ENCODE measurements at places on chromosomes 3 and 15.

DNA sequence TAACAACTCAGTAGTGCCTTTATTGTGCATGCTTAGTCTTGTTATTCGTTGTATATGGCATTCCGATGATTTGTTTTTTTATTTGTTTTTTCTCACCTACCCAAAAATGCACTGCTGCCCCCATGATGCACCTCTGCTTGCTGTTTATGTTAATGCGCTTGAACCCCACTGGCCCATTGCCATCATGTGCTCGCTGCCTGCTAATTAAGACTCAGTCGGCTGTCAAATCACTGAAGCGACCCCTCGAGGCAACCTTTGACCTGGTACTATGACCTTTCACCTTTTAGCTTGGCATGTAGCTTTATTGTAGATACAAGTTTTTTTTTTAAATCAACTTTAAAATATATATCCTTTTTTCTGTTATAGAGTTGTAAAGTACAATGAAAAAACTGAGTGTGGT, 177.8 kb downstream of the MBNL1 start:
- no peak for DNase-seq

GRCh38 chr3:31880020-31880419, 101.0 kb downstream of the OSBPL10 start:
- DNase-seq = peak; percentile 29

- DNase-seq = no peak
These were observed 1.2 kb downstream of the TGM4 start for GRCh38 chr3:44875596-44875995.

DNA sequence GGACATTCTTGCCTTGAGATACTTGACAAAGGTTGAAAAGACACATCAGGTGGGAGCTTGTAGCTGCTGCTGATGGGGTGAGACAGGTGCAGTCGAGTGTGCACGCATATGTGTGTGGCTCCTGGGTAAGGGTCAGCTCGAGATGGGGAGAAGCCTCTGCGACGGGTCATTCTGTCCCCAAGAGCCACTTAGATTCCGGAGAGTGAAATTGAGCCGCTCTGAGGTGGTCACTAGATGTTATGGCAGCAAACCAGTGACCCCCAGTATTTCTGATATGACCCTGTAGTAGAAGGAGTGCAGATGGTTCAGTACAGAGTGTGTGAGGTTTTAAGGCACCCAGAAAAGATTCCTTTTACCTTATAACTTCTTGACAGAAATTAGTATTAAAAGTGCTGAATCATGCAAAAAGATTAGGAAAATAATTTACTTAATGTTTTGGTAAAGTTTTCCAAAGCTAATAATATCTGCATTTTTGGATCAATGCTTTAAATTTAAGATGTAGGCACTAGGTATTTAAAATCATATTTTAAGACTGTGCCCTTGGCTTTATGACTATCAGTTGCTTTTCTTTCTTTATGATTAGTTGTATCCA, 241.9 kb upstream of the TOPAZ1 start:
- DNase-seq = no peak

DNA sequence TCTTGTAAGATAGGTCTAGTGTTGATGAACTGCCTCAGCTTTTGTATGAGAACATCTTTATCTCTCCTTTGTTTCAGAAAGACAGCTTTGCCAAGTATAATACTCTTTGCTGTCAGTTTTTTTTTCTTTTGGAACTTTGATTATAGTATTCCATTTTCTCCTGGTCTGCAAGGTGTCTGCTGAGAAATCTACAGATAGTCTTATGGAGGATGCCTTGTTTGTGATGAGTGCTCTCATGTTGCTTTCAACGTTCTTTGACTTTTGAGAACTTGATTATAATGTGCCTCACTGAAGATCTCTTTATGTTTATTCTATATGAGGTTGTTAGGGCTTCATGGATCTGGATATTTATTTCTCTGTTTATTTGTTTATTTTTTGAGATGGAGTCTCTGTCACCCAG, 60.3 kb downstream of the DOCK3 start:
- DNase-seq = no peak

DNA sequence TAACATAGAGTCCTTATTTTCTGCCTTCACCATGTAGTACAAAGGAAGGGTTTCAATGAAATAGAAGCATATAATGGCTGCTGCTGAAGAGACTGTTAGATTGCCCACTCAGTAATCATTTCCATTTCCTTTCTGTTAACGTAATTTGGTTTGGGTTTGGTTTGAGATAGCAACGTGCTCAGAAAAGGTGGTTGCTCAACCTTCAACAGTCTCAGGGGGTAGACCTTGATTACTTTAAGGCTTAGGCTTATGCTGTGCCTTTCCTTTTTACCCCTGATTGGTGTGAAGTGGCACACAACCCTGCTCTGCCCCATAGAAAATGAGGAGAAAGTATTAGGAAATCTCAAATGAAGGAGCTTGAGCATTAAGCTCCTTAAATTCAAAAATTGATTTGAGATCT, 163.7 kb upstream of the TP63 start:
- DNase-seq = no peak

GRCh38 chr3:73473181-73473897, 151.4 kb downstream of the PDZRN3 start:
- DNase-seq = no peak

GRCh38 chr15:68699124-68699880, 120.5 kb downstream of the CORO2B start:
- no peak for DNase-seq

DNA sequence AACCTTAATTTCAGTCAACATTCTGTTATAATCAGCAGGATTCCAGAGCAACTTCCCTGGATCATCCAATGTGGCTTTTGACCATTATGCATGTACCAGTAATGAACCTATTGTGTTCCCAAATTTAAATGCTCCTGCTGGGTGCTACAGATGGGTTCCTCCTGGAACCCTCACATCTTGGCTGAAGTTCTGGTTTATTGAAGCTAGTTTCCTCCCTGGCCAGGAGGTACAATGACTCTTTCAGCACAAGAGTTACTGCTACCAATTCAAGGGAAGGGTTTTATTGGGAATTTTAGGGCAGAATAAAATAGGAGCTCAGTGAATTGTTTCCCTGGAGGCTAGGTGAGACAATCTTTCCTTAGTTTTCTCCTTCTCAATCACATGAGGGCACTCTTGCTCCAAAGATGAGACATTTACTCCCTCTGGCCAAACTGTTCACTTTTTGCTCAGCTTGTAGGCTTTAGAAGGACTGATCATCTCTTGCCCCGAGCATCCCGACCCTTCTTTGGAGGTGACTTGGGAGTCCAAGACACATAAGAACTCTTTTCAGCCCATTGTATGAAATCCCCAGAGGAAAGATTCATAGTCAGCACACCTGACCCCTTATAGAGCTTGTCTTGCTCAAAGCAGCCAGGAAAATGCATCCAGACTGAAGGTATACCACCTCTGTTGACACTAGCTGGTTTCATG, 8.8 kb upstream of the NPHP3 start:
- peak; percentile 68 for DNase-seq

DNA sequence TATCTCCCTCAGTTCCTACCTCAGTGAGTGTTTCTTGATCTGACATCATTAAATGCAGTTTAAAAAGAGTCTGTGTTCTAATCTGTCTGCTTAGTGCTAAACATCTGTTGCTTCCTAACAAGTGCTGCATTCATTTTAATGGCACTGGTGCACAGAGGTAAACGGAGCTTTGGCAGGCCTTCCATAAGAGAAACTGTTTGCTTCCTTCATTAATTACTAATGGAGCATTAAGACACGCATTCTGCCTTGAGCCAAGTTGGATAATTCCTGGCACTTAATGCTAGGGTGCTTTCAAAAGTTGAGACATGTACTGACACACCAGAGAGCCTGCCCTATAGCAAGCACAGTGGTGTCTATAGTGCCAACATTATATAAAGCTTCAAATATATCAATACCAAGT, 34.7 kb downstream of the SCG5 start:
- DNase-seq = no peak

GRCh38 chr3:161266731-161267150, 45.6 kb downstream of the NMD3 start:
- peak; percentile 49 for DNase-seq
